ENCODE measurements at places on chromosomes 6 and 20.

- H3K27ac ChIP-seq, result no peak overlapping the region
- H3K4me1 ChIP-seq, result no peaks in the 10 kb centered on the region
- H3K36me3 ChIP-seq, result peaks cover 76% of the 10 kb centered on the region
- no peaks in the 10 kb centered on the region for H3K27me3 ChIP-seq
Observed at GRCh38 chr6:150929416-150929815, 63.9 kb downstream of the MTHFD1L start.

- no peak overlapping the region for H3K4me3 ChIP-seq
- H3K4me1 ChIP-seq, result no peaks in the 10 kb centered on the region
- no peak for DNase-seq
- H3K27me3 ChIP-seq, result no peaks in the 10 kb centered on the region
- H3K36me3 ChIP-seq, result no peaks in the 10 kb centered on the region
- H3K27ac ChIP-seq, result no peak overlapping the region
Observed at GRCh38 chr6:135121434-135121833, 59.7 kb upstream of the MYB start.

DNA sequence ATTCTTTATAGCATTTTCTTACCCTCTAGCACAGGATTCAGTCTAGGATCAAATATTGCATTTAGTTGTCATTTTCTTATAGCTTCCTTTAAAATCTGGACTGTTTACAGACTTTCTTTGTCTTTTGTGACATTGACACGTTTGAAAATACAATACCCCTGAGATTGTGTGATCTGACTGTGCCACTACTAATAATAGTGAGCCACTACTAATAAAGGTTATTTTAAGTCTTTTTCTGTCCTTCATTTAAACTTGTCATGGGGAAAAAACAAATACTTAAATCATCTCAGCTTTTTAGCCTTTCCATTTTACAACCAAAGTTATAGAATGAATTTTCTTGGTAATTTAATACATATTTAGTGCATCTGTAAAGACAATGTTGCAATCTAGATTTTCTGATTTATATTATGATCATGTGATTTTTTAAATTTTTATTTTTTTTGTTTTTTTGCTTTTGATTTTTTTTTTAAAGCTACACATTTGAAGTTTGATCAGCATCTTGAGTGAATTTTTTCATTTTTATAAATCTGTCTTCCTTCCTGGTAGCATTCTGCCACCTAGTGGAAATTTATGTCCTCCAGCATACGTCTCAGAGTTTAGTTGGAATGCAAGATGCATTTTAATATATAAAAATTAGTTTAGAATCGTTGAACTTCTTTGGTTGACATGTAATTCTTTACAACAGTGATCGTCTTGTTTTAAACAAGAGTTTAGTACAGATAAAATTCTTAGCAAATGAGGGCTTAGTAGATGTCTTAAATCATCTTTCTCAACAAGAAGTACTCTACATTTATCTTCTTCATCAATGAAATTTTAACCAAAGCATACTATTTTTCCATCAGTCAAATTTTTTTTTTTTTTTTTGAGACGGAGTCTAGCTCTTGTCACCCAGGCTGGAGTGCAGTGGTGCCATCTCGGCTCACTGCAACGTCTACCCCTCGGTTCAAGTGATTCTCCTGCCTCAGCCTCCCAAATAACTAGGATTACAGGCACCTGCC is 119.4 kb downstream of the NCOA3 start:
- H3K4me3 ChIP-seq, result no peak overlapping the region
- H3K4me1 ChIP-seq, result peaks cover 8% of the 10 kb centered on the region
- DNase-seq, result no peak
- no peak overlapping the region for H3K27ac ChIP-seq

GRCh38 chr20:39879296-39879695 is 809.7 kb downstream of the MAFB start:
- H3K36me3 ChIP-seq, result no peaks in the 10 kb centered on the region
- no peaks in the 10 kb centered on the region for H3K27me3 ChIP-seq
- no peak for DNase-seq
- peak overlapping the region; percentile 57 for H3K27ac ChIP-seq

DNA sequence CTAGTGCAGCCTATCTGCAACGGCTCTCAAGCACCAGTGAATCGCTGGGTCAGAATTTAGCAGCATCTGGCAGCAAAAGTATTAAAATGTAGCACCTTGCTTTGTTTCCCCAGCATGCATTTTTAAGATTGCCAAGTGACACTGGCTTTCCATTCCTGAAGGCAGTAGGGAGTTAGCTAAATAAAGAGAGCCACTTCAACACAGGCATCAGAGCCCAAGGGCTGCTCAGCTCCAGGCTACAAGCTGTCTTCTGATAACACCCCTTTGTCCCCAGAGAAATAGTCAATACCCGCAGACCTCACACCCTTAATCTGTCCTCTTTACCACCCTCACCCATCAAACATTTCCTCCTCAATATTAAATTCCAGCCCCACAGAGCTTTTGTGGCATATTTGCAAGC is 19.7 kb upstream of the MDFI start:
- no peaks in the 10 kb centered on the region for H3K27me3 ChIP-seq
- no peaks in the 10 kb centered on the region for H3K36me3 ChIP-seq
- H3K4me1 ChIP-seq, result no peaks in the 10 kb centered on the region

GRCh38 chr6:135030532-135031178 is 24.0 kb downstream of the HBS1L start:
- no peak overlapping the region for H3K4me3 ChIP-seq
- DNase-seq, result no peak
- peaks cover 60% of the 10 kb centered on the region for H3K36me3 ChIP-seq
- no peaks in the 10 kb centered on the region for H3K4me1 ChIP-seq

DNA sequence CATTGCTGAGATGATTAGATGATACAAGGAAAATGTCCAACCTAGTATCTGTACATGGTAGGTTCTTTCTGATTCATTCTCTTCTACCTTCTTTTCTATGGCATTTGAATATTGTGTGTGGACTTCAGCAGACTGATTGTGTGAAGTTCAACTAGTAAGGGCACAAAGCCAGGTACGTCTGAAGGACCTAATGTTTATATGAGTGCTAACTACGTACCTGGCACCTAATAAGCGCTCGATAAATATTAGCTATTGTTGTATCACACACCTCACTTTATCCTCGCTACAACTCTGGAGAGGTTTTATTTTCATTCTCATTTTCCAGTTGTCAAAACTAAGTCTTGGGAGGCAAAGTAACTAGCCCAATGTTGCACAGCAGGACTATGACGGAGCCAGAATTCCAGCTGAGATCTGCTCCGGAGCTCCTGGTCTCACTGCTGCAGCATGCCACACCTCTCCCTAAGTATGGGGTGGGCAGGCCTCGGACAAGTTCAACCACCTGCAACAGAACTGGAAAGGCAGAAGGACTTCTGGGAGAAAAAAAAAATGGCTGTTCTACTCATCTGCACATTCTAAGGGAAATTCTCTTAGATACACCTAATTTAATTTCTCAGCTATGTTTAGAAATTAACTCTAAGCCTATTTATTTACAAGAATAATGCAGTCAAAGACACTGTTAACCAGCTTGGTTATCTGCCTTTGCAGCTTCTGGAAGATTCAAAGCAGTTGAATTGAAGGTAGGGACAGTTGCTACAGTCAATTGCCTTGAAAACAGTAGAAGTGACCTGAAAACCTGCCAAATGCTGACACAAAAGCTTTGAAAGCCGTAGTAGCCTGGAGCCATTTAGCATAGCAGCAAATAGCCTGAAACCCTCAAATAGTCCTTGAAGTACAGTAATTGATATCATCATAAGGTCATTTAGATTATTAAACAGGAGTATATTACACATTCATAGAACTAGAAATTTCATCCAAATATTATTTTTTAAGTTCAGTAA is 165.0 kb downstream of the PDE7B start:
- H3K4me1 ChIP-seq, result peaks cover 7% of the 10 kb centered on the region
- no peaks in the 10 kb centered on the region for H3K27me3 ChIP-seq
- no peak overlapping the region for H3K4me3 ChIP-seq
- H3K36me3 ChIP-seq, result no peaks in the 10 kb centered on the region

- peak; percentile 51 for DNase-seq
- H3K27ac ChIP-seq, result no peak within 1 kb of the TSS
- no peak within 1 kb of the TSS for H3K4me3 ChIP-seq
- H3K4me1 ChIP-seq, result no peaks in the 10 kb centered on the region
Observed at GRCh38 chr6:109978174-109979032, at the start of gene GPR6. GPR6 (plus strand) TSS chr6:109978311; CDS start chr6:109979113, 802 bp downstream.

- no peaks in the 10 kb centered on the region for H3K36me3 ChIP-seq
- H3K4me3 ChIP-seq, result no peak overlapping the region
- H3K27ac ChIP-seq, result no peak overlapping the region
- H3K27me3 ChIP-seq, result no peaks in the 10 kb centered on the region
- peaks cover 25% of the 10 kb centered on the region for H3K4me1 ChIP-seq
- no peak for DNase-seq
Observed at GRCh38 chr6:154406301-154406700, 49.7 kb upstream of the IPCEF1 start.

GRCh38 chr6:38427492-38428210 is 212.1 kb downstream of the BTBD9 start:
- no peaks in the 10 kb centered on the region for H3K36me3 ChIP-seq
- H3K27ac ChIP-seq, result no peak overlapping the region
- no peaks in the 10 kb centered on the region for H3K27me3 ChIP-seq
- DNase-seq, result no peak

- no peak for DNase-seq
- no peaks in the 10 kb centered on the region for H3K27me3 ChIP-seq
- H3K4me3 ChIP-seq, result no peak overlapping the region
- no peaks in the 10 kb centered on the region for H3K4me1 ChIP-seq
- H3K27ac ChIP-seq, result no peak overlapping the region
Observed at GRCh38 chr6:33185654-33186187, 6.5 kb downstream of the COL11A2 start.

DNA sequence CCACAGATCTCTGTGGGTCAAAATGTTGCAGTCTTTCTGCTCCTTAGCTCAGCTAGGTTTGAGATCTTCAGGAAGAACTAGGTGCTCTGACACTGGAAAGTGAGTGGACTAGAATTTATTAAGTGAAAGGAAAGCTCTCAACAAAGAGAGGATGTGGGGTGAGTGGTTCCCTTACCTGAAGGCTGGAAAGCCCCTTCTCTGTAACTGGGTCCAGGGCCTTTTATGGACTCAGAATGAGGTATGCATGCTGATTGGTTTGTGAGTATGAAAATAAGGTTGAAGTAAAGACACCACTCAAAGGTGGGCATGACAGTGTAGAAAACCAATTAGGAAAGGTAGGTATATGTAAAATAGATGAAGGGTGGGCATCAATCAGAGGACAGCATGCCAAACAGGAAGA is 485.5 kb downstream of the CD109 start:
- no peaks in the 10 kb centered on the region for H3K4me1 ChIP-seq
- DNase-seq, result no peak
- H3K27ac ChIP-seq, result no peak overlapping the region

- DNase-seq, result no peak
- H3K27ac ChIP-seq, result no peak overlapping the region
- H3K36me3 ChIP-seq, result no peaks in the 10 kb centered on the region
- no peaks in the 10 kb centered on the region for H3K27me3 ChIP-seq
- peaks cover 10% of the 10 kb centered on the region for H3K4me1 ChIP-seq
Observed at GRCh38 chr6:89044328-89045010, 36.1 kb upstream of the PNRC1 start.

DNA sequence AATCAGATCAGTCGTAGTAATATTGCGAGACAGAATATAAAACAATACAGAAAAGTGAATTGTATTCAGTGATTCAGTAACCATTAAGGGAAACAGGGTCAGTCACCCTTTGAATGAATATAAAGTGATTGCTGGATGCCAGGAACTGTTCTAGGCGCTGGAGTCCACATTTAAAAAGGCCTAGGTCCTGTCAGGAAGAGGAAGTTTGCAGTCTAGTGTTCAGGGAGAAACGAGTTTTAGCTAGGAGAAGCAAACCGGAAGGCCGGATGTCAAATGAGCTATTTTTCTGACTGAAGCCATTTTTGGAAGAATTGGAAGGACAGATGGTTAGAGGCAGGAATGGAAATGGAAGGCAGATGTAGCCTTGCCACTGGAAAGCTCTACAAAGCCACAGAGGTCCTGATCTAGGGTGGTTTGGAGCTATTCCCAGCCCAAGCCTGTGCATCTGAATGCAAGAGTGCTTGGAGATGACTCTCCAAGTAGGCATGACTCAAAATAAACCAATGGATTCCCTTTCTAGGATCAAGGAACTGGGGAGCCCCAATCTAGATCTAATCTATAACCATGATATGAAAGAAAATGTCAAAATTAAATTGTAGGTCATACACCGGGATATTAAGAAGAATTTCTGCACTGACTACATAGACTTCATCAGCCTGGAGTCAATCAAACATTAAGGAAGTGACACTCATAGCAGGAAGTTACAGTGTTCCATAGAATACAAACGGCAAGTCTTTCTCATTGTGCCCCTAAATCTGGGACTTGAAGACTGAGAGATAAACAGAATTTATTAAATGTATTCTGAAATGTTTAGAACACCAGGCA is 36.8 kb upstream of the CDKAL1 start:
- no peak overlapping the region for H3K27ac ChIP-seq
- no peak for DNase-seq
- H3K4me1 ChIP-seq, result no peaks in the 10 kb centered on the region
- peaks cover 5% of the 10 kb centered on the region for H3K36me3 ChIP-seq

DNA sequence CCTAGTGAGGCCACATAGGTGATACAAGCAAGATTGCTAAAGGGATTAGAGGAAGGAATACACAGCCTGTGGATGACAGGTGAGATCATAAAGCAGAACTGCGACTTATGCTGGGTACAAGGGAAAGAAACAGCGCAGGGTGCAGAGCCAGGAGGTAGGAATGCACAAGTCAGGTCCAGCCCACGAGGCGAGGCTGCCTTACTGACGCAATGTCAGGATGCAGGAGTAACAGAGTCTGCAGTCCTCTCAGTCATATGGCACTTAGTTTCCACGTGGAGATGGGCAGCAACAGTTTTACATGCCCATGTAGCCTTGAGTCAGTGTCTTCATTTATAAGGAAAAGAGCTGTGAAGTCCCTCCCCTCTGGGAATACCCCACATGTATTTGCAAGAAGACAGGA is 210.9 kb downstream of the SYNE1 start:
- H3K4me1 ChIP-seq, result no peaks in the 10 kb centered on the region
- DNase-seq, result no peak
- no peaks in the 10 kb centered on the region for H3K27me3 ChIP-seq
- H3K27ac ChIP-seq, result no peak overlapping the region
- no peaks in the 10 kb centered on the region for H3K36me3 ChIP-seq
- H3K4me3 ChIP-seq, result no peak overlapping the region

DNA sequence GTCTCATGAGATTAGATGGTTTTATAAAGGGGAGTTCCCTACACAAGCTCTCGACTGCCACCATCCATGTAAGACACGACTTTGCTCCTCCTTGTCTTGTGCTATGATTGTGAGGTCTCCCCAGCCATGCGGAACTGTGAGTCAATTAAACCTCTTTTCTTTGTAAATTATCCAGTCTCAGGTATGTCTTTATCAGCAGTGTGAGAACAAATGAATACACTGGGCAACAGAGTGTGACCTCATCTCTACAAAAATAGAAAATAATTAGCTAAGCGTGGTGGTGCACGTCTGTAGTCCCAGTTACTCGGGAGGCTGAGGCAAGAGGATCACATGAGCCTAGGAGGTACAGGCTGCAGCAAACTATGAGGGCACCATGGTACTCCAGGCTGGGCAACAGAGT is 51.3 kb downstream of the MDN1 start:
- no peak overlapping the region for H3K4me3 ChIP-seq
- no peaks in the 10 kb centered on the region for H3K4me1 ChIP-seq
- DNase-seq, result no peak
- H3K27ac ChIP-seq, result no peak overlapping the region
- peaks cover 68% of the 10 kb centered on the region for H3K36me3 ChIP-seq
- no peaks in the 10 kb centered on the region for H3K27me3 ChIP-seq

Measured in RWPE2 (cell line).